ENCODE measurements at places on chromosomes 7 and 10. TPM values are rescaled to one million over a fixed set of nuclear protein-coding genes. Genes with fewer than 3 reads are reported as not detected.

The CDK14 gene
- total RNA-seq, result 20.3 TPM

The NEURL1 gene
- total RNA-seq, result 18.4 TPM

The TMEM176A gene
- total RNA-seq, result 15.9 TPM

The HOXA11 gene
- total RNA-seq, result not detected

GRCh38 chr10:6136215-6137201 lies 47.7 kb downstream of the RBM17 start:
- no peak overlapping the region for H3K4me3 ChIP-seq
- H3K27ac ChIP-seq, result no peak overlapping the region
- no peaks in the 10 kb centered on the region for H3K27me3 ChIP-seq
